ENCODE measurements at places on chromosomes 4 and X. TPM values are rescaled to one million over a fixed set of nuclear protein-coding genes. Genes with fewer than 3 reads are reported as not detected.

DNA sequence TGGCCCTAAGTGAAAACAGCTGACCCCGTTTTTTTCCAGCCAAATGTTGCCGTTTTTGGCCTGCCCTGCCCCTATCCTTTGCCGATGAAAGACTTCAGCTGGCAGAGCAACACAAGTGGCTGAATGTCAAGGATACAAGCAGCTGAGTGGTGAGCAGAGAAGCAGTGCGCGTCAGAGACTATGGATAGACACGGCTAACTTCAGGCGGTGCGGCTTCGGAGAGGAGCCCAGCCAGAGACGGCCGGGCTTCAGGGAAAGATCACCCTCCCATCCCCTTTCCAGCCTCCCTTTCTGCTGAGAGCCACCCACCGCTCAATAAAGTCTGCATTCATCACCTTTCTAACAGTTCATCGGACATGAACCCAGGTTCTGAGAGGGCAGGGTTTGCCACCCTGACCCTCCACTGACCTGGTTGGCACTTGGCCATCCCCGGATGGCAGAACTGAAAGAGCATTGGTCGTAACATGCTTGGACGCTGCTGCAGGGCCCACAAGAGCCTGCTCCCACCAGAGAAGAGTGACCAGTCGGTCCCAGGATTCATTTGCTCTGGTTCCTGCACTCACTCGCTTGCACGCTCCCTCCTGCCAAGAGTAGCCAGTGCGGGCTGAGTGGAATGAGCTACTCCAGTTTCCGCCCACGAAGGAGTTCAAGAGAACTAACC lies 125.8 kb downstream of the PPEF1 start:
- DNase-seq = no peak

DNA sequence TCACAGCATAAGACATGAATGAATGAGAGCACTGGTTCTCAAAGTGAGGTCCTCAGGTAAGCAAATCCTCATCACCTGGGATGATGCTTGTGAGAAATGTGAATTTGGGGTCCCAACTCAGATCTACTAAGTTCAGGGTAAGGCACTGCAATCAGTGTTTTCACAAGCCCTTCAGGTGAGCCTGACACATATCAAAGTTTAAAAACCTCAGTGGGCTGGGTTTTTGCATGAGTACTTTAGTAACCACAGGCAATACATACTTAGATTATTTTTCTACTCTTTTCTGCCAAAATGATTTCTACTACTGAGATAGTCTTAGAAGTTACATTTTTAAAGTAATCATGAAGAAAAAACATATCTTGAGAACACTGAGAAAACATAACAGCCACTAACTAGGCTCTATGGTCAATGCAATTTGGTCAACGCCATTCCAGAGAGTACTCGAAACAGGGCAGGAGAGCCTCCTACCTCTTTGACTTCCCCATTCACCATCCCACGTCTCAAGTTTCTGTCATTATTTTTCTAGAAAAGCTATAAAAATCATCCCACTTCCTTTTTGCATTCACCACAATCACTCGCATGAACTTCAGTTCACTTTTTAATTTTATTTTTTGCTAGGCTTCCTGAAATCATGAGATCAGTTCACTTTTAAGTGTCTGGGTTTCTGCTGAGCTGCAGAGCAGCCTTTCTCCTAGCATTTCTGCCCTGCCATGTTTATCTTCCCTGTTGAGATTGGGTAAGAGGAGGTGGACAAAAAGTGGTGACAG lies 73.8 kb downstream of the MFAP3L start:
- DNase-seq = no peak

DNA sequence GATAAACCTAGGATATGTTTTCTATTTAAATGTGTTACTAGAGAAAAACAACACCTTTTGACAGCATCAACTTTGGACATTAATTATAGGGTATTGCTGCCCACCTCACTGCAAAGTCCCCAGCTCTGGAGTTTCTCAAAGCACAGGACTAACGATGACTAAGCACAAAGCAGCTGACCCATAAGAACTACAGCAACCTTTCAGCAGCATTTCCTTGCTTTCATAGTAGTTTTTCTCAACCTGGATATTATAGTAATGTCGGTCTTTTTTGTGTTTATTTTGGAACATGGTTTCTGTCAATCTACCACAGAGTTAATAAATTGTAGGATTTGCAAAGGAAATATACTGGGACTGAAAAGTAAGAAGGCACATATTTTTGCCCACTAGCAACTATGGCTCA lies 21.5 kb downstream of the HHIP start:
- DNase-seq = no peak

DNA sequence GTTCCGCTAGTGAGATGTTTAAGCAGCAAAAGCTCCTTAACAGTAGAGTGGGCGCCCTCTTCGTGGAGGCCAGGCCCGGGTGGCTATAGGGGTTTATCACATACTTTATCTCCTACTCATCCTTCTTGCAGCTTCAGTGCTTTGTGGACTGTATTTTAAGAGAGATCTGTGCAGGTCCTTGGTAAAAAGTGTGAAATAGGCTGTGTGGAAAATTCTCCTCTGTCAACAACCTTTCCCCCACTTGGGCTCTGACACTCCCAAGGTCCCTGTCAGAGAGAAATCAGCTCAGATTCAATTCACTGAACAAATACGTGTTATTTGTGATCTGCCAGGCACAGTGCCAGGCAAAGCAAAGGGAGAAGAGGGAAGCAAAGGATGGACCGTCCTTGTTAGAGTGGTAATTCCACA lies 214.3 kb upstream of the PPARGC1A start:
- DNase-seq = no peak

DNA sequence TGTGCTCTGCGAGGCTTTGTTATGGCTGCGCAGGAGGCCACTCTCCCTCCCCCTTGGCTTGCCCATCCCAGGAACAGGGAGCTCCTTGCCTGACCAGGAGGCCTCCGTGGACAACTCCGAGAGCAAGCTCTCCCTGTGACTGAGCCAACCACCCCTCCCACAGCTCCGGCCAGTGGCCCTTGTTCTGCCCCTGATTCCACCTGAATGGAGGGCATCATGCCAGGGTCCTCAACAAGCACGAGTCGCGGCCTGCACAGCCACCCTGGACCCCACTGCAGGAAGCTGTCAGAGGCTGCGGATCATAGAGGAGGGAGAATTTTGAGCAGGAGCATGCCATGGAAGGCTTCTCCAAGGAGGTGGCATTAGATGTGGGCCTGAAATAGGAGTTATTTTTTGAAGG lies 44.8 kb upstream of the GRPEL1 start:
- no peak for DNase-seq

- peak; percentile 0 for DNase-seq
Measured at GRCh38 chrX:29478336-29479069, 736.9 kb upstream of the MAGEB2 start.

- DNase-seq = no peak
Measured at GRCh38 chr4:132386130-132386529, 763.0 kb upstream of the PCDH10 start.

DNA sequence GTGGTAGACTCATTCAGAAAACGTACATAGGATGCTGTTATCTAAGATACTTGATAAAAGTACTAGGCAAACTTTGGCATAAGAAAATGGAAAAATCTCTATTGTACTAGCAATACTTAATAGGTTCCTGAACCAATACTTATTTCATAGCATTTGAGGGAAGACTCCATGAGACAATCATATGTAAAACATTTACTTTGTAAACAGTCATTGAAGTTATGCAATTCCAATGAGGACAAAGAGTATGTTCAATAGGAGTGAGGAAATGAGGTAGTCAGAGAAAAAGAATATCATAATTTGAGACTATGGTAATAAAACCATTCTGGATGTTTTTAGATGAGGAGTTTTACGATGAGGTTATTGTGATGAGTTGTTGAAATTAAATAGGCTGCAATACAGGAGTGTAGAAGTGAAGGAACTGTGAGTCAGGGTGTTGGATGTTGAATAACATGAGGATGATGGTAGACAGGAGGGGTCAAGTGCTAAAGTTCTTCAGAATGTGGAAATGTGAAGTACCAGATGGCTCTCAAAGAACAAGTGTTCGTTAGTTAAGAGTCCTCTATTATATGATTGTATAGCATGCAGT lies 397.9 kb downstream of the PPP3CA start:
- peak; percentile 44 for DNase-seq

- no peak for DNase-seq
Measured at GRCh38 chrX:137031039-137031438, 2.8 kb downstream of the GPR101 start.

- peak; percentile 60 for DNase-seq
Measured at GRCh38 chrX:101136235-101136634, 38.2 kb downstream of the CENPI start.

DNA sequence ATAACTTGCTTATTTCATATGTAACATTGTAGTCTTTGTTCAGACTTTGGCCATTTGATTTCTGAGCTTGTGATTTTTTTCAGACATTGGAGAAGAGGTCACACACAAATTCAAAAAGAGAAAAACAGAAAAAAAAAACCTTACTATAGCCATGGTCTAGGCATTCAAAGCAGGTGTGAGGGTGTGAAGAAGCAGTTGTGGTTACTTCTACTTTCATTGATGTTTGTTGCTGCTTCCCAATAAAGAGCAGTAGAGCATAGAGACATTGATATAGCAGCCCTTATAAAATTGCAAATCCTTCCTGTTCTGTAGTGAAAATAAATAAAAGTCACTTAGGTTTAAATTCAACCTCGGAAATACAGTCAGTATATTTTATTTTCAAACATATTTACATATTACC lies 671.6 kb downstream of the GRXCR1 start:
- DNase-seq = no peak

GRCh38 chr4:3702561-3703221 lies 63.5 kb upstream of the ADRA2C start:
- DNase-seq = no peak

DNA sequence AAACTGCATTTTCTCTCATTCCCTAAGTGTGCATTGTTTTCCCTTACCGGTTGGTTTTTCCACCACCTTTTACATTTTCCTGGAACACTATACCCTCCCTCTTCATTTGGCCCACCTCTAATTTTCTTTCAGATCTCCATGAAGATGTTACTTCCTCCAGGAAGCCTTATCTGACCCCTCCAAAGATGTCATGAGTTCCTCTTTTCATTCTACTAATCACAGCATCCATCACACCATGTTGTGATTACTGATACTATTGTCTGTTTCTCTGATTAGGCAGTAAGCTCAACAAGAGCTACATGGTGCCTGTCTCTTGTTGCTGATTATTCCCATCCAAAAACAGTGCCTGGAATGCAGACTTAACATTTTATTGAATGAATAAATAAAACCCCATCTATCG lies 2.9 kb upstream of the AFP start:
- DNase-seq = no peak

DNA sequence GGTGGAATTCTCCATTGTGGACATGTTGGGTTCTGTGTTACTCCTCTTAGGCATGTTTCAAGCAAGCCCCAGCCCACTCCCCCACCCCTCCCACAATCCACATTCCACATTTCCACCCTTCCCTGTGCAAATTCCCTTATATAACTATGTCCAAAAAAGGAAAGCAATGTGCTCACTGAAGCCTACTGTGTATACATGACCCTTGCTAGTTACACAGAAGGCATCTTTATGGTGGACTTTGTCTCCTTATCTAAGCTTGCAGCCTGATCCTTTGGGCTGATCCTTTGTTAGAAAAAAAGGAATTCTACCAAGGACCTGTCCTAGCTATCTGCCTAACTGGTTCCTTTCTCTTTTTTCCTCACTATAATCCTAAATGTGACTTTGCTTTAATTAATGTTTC lies 796.8 kb downstream of the NLGN4X start:
- no peak for DNase-seq

DNA sequence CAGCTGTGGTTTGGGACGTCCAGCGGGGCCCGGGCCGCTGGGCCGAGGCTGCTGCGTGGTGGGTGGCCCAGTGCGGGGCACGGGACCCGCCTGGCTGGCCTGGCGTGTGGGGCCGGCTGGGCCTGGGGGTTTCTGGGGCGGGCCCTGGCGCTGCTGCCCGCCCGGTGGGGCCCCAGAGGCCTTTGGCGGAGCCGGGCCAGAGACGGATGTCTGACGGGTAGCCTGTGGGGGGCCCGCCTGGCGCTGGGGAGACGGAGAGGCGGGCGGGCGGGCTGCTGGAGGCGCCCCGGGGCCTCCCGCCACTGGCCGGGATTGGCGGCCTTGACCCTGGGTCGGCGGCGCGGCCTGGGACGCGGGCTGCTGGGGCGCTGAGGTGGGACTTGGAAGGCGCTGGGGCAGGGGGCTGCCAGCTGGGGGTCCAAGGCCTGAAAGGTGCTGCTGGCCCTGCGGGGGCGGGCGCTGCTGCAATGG lies 8.1 kb upstream of the TIMP1 start:
- DNase-seq = no peak

- no peak for DNase-seq
Measured at GRCh38 chrX:53631156-53631555, 55.4 kb downstream of the HUWE1 start.

DNA sequence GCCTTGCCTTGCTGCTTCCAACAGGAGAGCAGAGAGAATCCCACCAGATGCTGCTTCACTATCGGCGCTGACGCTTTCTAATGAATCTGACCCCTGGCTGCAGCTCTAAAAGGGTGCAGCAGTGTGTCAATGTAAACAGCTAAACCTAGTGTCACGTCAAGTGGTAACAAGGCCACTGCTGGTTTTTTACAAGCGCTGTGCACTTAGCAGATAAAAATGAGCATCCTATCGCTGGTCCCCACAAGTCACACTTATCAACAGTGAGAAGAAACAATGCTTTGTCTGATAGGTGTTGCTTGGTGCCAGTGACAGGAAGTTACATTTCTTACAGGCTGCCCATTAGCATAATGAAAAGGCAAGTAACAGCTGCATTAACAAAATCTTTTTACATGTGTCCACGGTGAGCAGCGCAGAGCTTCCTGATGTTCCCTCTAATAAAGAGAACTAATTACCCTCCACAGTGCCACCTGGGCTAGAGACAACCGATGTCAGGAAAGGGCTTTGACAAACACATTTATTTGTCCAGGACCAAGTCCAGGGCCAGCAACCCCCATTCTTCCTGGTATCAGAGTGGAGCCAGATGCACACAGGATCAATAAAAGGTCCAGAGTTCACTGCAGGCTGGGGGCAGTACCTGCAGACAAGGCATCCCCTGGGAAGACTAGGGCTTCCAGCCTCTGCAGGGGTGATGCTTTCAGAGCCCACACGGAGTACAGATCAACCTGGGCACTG lies 176.0 kb downstream of the MGST2 start:
- DNase-seq = no peak

DNA sequence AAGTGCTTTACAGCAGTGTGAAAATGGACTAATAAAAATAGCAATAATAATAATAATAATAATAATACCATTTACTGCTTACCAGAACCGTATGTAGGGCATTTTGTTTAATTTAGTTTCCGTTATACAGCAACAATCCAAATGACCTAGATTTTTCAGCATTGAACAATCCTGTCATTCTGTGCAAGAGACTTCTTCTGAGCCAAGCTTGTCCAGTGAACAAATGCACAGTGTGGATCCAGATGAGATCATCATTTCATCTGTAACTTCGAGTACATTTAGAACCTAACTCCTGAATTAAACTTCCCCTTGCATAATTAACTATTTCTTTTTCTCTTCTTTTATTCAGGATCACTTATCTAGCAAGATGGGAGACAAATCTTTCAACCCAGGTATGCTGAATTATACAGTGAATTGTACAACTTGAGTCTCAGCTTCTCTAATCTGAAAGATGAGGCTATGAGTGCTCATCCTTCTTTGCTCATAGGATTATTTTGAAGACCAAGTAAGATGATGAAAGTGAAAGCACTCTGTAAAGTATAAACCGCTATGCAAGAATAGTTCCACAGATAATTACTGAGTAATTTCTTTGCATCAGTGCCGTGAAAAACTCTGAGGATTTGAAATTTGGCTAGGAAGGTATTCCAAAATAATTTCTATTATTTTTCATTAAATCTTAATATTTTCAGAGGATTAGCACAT lies 6.6 kb downstream of the CLNK start:
- DNase-seq = no peak

PDZD4 gene
- total RNA-seq = under 0.01 TPM

PCDH7 gene
- 12.1 TPM for total RNA-seq

GYPE gene
- not detected for total RNA-seq

GPM6B gene
- total RNA-seq = 1.2 TPM

CNGA1 gene
- 1.6 TPM for total RNA-seq

MAGEB1 gene
- total RNA-seq = not detected

Data from bronchial epithelial cell (primary cell).